ENCODE measurements at places on chromosomes 5 and 9. TPM values are rescaled to one million over a fixed set of nuclear protein-coding genes. Genes with fewer than 3 reads are reported as not detected.
A peak's percentile ranks its signal among the peaks of the same experiment; 100 is the strongest.

DNA sequence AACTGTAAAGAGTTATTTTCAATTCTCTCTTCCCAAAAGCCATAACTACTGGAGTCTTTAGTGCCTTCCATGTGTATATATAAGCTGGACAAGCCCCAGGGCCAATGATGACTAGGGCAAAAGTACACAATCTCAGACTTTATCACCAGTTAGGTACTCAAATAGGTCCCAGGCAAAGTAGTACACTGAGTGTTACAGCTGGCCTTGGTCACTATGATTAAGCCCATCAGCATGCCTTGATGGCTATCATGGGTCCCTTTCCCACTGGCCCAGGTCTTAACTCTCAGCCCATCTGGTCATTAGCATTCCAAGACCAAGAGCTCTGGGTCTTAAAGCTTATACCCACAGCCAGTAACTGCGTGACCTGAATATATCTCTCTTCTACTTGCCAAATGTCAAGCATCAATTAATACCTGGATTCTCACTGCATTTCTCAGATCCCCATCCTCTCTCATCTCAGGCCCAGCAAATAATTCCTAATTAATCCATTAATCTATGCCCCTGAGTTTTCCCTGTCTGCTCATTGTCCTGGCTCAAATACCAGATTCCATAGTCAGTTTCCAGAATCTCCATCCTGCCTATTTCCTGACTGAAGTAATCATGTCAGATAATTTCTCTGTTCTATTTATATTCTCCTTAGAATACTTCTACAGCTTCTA, 62.3 kb downstream of the NR6A1 start:
- no peaks in the 10 kb centered on the region for H3K27me3 ChIP-seq
- no peaks in the 10 kb centered on the region for H3K36me3 ChIP-seq
- no peaks in the 10 kb centered on the region for H3K4me1 ChIP-seq
- H3K27ac ChIP-seq: no peak overlapping the region
- no peak for DNase-seq

The ZBTB5 gene
- 8.3 TPM for total RNA-seq

The CRB2 gene
- not detected for total RNA-seq

DNA sequence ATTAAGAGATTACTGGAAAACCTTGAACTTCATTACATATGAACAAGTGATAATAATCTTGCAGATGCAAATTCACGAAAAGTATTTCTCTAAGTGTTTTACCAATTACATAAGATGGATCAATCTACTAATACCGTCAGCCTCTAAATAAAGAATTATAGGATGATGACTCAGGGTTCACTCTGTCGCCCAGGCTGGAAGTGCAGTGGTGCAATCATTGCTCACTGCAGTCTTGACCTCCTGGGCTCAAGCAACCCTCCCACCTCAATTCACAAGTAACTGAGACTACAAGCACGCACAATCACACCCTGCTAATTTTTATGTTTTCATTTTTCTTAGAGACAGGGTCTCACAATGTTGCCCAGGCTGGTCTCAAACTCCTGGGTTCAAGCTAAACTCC, 56.1 kb downstream of the CHD1 start:
- no peak overlapping the region for H3K27ac ChIP-seq
- no peaks in the 10 kb centered on the region for H3K4me1 ChIP-seq
- no peak for DNase-seq
- H3K27me3 ChIP-seq: no peaks in the 10 kb centered on the region
- H3K4me3 ChIP-seq: no peak overlapping the region
- peaks cover 44% of the 10 kb centered on the region for H3K36me3 ChIP-seq

The MEIKIN gene
- not detected for total RNA-seq

DNA sequence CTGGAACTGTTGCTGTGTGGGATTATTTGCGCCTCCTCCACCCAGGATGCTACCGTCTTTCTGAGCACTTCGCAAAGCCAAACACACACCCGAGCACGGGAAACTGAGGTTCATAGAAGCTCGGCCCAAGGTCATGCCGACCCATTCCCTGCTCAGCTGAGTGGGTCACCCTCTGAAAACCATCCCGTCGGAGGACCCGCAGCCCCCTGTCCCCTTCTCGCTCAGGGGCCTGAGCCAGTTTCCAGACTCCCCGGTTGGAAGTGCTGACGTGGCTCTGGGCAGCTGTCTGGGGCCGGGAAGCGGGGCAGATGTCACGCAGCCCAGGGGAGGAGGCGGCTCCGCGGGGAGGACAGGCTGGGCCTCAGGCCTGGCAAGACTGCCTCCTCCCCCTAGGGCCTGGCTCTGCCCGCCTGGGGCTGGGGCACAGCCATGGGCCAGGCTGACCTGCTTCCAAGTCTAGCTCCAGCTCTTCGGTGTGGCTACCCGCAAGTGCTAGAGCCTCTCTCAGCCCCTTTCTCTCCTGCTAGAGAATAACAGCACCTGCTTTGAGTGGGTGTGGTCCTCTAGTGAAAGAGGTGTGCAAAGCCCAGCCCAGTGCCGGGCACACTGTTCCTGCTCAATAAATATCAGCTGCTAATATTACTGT, 9.9 kb upstream of the CXXC5 start:
- H3K27ac ChIP-seq: peak overlapping the region; percentile 74
- H3K4me3 ChIP-seq: peak overlapping the region; percentile 83
- no peaks in the 10 kb centered on the region for H3K27me3 ChIP-seq
- peak; percentile 61 for DNase-seq

- H3K36me3 ChIP-seq: no peaks in the 10 kb centered on the region
- no peak for DNase-seq
- H3K27me3 ChIP-seq: no peaks in the 10 kb centered on the region
- H3K4me3 ChIP-seq: no peak overlapping the region
- no peaks in the 10 kb centered on the region for H3K4me1 ChIP-seq
Observed at GRCh38 chr5:127839496-127840197, 136.5 kb downstream of the CCDC192 start.

GRCh38 chr5:138102454-138103318, 18.9 kb downstream of the WNT8A start:
- H3K4me3 ChIP-seq: no peak overlapping the region
- no peaks in the 10 kb centered on the region for H3K27me3 ChIP-seq
- no peaks in the 10 kb centered on the region for H3K36me3 ChIP-seq
- no peak for DNase-seq
- no peak overlapping the region for H3K27ac ChIP-seq
- no peaks in the 10 kb centered on the region for H3K4me1 ChIP-seq
